ENCODE measurements at places on chromosomes 4 and X.

GRCh38 chr4:39023059-39023458 lies 9.2 kb downstream of the TMEM156 start:
- no peak for DNase-seq

DNA sequence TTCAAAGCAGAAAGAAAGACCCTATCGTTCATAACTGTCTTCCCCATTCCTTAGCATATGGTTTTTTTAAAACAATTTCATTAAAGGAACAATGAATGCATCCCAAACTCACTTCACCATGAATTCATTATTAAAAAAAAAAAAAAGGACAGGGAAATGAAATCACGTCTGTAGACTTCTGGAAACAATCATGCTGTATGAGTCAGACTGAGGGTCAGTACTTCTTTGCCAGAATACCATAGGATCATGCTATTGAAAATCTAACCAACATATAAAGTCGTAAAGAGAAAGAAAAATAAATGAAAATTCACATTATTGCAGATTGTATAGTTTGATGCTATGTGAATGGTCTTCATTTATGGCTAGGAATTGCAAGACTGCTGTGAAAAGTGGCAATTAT lies 144.4 kb downstream of the PCDH18 start:
- no peak for DNase-seq

DNA sequence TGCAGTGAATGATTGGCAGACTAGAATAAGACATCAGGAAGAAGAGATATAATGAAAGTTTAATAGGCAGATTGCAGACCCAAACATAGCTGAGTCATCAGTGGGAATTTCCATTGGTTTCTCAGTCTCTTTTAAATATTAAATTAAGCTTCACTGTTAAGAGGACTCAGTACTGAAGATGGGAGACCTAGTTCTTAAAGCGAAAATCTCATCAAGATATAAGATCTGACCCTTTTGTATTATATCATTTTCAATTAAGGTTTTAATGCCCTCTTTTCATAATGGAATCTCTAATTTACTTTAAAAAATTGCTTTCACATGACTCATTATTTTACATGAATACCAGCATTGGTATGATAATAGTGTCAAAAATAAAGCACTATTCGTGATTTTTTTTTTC lies 168.9 kb upstream of the ATOH1 start:
- DNase-seq = no peak

- DNase-seq = no peak
These were observed 182.4 kb upstream of the MBNL3 start for GRCh38 chrX:132671229-132671641.

GRCh38 chrX:129908636-129909035 lies 2.7 kb downstream of the UTP14A start:
- DNase-seq = no peak

Measured in stimulated activated CD4-positive, alpha-beta T cell treated with anti-CD3 and anti-CD28 coated beads, Interleukin-15, amount 100 ng/mL, for 1 hour (primary cell).